HL-60 (cell line): ENCODE measurements at places on chromosomes 11 and 22.

DNA sequence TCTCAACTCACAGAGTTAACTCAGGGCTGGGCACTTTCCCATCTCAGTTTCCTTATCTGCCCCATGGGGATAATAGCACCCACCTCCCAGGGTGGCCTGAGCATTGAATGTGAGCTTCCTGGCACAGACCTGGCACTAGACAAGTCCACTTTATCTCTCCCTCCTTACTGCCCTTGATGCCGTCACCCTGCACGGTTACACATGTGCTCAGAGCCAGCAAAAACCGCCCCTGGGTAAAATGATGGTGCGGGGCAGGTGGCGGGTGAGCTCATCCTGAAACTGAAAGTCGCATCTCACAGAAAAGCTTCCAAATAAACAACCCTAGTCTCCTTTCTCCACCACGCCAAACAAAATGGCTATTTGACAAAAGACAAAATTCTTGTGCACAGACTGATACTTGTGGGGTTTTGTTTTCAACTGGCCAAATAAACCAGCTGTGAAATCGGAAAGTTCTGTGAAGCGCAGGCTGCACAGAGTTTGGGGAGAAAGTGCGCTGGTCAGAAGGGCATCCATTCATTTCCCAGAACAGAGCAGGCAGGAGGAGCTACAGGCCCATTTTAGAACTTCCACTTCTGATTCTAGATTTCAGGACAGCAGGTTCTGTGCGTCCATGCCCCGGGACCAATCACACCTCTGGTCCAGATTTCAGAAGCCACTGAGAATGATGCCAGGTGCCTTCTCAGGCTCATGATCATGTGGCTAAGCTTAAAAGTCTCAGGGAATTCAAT lies 138.1 kb downstream of the SHANK2 start:
- DNase-seq, result no peak

DNA sequence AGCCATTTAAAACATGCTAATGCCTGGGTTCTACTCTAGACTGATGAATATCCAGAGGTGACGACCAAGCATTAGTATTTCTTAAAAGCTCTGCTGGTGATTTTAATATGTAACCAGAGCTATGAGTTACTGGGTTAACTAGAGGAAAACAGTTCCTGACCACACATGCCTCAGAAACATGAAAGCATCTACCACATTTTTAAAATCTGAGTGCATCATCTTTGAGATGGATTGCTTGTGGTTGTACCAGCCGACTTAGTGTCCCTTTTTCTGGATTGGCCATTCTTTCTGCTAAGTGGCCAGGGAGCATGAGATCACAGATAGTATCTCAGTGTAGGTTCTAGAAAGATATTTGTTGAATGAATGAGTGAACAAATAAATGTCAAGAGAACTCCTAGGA lies 152.4 kb downstream of the NTM start:
- DNase-seq, result no peak

- peak; percentile 67 for DNase-seq
These were observed 51.6 kb downstream of the MS4A13 start for GRCh38 chr11:60566776-60567175.

GRCh38 chr11:128057786-128058395 lies 529.5 kb downstream of the ETS1 start:
- no peak for DNase-seq

- no peak for DNase-seq
These were observed 1353.3 kb downstream of the FAM181B start for GRCh38 chr11:81380395-81380794.

DNA sequence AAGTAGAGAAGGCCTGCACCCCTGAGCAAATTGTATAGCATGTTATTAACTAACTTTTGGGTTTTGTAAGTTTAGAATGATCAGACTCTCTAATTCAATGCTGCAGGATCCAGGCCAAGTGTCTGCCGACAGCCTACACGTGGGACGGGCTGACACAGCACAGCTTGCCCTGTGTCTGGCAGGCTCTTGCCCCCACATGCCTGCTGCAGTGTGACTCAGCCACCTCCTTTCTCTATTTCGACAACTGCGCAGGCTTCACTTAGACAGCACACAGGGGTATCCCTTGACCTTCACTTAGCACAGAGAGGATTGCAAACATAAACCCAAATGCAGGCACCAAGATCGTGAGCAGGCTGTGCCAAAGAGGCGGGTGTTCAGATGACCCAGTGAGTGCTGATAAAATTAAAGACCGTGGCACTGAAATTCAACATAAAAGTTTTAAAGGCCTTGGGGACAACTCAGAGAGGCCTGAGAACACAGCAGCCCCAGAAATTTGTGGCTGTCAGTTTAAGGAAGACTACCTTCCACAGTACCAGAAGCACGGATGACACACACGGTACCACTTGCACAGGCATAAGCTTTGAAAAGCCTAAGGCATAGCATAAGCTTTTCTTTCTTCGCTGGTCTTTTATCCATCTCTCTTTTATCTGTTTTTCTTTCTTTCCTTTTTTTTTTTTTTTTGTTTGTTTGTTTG lies 37.8 kb downstream of the SCN3B start:
- DNase-seq, result no peak

- DNase-seq, result no peak
These were observed 711 bp upstream of the PHF21B start for GRCh38 chr22:45010532-45010900.

- no peak for DNase-seq
These were observed 4.4 kb downstream of the TMEM121B start for GRCh38 chr22:17116572-17117330.

DNA sequence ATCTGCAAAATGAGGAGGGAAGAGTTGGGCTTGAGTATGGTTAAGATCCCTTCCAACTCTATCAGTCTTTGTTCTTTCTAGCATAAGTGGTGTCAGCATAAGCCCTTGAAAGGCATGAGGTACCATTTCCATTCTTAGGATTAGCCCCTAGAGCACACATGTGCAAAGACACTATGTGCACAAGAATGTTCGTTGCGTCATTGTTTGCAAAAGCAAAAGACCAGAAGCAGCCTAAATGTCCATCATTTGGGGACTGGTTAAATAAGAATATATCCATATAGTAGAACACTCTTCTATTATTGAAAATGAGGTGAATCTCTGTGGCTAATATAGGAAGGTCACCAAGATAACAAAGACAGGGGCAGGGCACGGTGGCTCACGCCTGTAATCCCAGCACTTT lies 10.0 kb upstream of the KCTD14 start:
- DNase-seq, result no peak

DNA sequence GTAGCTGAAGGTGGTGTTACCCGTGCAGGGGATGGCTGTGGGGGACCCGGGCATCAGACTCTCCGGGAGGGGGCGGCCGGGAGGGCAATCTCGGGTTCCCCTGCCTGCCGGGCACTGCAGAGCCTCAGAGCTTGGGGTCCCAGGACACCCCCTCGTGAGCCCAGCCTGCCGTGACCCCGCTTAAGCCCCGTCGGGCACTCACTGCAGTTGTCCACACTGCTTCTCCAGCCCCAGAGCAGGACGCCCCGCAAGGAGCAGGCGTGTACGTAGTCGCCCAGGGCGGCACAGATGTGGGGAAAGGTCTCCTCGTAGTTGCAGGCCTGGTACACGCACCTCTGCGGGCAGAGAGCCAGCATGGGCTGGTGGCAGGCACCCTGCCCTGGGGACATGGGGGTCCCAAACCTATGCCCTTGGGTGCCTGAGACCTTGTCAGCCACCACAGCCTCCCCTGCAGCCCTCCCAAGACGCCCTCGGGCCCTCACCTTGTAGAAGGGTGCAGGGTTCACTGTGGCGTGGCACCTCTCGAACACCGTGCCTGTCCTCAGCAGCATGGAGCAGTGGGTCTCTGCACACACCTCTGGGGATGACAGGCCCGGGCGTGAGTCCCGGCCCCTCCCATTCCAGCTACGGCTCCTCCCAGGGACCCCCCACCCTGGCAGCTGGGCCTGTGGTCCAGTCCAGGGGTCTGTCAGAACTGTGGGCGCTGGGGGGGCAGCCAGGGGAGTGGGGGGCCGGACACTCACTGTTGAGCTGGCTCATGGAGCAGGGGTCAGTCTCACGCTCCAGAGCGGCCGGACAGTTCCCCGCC lies 8.8 kb downstream of the MUC6 start:
- DNase-seq, result no peak

DNA sequence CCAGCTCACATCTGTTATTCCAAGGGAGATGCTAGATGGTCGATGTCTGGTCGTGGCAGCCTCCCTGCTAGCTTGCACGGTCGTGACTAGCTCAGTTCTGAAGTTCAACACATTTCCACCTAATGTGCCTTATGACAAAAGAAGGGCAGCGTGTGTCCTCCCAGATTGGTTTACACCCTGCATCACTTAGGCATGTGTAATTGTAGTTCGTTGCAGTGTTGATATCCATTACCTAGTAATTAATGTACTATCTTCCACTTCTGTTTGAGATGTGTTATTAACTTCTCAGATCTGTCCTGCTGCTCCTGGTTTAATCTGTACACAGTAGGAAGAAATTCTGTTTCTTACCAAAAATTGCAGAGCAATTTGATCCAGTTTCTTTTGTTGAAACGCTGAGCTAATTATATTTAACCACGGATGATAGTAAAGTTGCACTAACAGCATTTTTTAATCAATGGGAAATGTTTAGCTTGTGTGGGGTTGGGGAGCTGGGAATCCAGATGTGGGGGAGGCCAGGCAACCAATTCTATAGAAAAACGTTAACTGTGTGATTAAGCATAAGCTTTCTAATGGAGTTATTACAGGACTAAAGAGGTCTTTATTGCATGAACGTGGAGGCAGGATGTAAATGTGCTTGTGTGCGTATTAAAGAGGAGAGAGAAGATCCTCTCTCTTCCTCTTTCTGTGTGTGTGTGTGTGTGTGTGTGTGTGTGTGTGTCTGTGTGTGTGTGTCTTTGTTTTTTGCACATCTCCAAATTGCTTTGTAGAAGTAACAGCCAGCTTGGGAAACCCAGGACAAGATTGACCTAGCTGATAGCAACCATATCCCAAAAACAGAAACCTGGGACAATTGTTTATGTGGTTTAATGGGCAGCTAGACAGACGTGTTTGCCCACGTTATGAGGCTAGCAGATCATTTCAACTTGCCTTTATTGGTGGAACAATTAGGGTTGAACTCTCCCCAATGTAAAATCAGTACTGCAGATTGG lies 145.7 kb upstream of the TTC12 start:
- DNase-seq, result no peak

DNA sequence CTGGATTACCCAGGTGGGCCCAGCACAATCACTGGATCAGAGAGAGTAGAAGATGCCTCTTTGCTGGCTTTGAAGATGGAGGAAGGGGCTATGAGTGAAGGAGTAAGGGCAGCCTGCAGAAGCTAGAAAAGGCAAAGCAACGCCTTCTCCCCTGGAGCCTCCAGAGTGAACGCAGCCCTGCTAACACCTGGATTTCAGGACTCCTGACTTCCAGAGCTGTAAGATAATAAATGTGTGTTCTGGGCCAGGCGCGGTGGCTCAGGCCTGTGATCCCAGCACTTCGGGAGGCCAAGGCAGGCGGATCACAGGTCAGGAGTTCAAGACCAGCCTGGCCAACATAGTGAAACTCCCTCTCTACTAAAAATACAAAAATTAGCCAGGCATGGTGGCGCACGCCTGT lies 102.4 kb downstream of the MORC2 start:
- DNase-seq, result no peak

GRCh38 chr22:19045094-19045493 lies 77.1 kb downstream of the DGCR2 start:
- DNase-seq, result no peak

- DNase-seq, result no peak
These were observed 567.5 kb downstream of the TBC1D22A start for GRCh38 chr22:47329727-47330650.

GRCh38 chr11:121163658-121164308 lies 62.7 kb downstream of the TECTA start:
- no peak for DNase-seq

- DNase-seq, result no peak
These were observed 116.7 kb upstream of the NCAM1 start for GRCh38 chr11:112844517-112844916.

DNA sequence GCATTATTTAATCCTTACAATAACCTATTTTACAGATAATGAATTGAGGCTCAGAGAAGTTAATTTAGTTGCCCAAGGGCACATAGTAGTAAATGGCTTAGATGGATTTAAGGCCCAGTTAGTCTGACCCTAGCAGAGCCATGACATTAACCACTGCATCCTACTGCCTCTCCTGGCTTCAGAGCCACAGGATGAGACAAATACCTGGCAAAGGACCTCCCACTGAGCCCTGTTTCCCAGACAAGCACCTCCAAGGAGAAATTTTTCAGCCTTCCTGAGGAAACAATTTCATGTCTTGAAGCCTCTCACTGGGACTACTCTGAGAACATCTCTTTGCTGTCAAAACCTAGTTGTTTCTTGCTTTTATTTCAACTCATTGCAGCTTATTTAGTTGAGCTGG lies 28.4 kb downstream of the IZUMO1R start:
- DNase-seq, result no peak

DNA sequence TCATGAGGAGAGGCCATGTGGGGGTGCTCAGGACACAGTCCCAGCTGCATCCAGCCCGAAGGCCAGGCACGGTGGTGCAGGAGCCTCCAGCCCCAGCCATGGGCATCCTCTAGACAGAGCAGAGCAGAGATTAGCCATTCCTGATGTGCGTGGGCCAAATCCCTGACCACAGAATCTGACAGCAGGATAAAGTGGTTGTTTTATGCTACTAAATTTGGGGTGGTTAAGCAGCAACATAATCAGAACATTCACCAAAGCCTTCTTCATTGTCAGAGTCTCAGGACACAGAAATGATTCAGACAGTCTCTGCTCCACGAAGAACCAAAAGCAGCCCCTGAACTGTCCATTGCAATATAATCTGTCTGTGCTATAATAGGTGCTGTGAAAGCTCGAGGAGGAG lies 19.7 kb downstream of the RASD2 start:
- DNase-seq, result no peak

GRCh38 chr22:49923445-49923844 lies 5.0 kb downstream of the CRELD2 start:
- peak; percentile 87 for DNase-seq

DNA sequence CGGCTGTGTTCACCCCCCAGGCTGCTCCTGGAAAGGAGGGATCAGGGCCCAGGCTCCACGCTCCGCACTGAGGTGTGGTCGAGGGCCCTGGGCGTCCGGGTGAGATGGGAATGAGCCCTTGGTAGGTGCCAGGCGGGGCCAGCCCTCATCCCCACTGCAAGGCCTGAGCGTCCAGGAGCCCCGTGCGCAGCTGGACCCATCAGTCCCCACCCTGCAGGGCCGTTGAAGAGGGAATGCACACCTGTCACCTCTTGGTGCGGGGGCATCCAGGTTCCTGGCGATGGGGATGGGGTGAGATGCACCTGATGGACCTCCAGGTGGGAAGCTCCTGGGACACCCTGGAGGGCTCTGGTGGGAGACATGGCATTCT lies 72.2 kb downstream of the KCNQ1 start:
- DNase-seq, result no peak

DNA sequence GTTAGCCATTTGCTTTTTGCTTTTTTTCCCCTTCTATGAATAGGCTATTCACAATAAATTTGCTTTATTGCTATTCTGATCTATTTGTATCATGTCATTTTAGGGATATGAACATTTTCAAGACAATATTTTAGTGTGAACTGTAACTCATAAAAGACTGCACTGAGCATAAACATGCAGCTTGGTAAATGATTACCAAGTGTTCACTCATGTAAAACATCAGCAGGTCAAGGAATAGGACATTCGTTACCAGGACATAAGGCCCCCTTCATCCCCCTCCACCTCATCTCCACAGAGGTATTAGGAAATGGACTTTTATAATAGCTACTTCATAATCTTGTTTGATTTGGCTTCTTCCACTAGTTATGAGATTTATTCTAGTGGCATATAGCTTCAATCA lies 12.4 kb downstream of the NLRP14 start:
- no peak for DNase-seq
